GM10248 (cell line): ENCODE measurements at places on chromosomes 5 and 9.

DNA sequence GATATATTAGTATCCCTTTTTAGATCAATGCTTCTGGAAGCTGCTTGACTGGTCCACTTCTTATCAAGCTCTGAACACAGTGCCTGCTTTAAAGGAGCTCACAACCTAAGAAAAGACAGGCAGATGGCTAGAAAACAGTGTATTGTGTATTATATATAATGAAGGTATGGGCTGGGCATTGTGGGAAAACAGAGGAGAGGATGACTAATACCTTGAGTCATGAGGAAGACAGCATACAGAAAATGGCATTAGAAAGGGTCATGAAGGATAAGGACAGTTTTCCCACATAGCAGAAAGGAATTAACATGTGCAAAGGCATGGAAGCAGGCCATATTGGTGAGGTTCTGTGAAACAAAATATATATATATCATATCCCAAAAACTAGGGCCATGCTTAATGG lies 309.6 kb downstream of the MLLT3 start:
- no peak for DNase-seq

DNA sequence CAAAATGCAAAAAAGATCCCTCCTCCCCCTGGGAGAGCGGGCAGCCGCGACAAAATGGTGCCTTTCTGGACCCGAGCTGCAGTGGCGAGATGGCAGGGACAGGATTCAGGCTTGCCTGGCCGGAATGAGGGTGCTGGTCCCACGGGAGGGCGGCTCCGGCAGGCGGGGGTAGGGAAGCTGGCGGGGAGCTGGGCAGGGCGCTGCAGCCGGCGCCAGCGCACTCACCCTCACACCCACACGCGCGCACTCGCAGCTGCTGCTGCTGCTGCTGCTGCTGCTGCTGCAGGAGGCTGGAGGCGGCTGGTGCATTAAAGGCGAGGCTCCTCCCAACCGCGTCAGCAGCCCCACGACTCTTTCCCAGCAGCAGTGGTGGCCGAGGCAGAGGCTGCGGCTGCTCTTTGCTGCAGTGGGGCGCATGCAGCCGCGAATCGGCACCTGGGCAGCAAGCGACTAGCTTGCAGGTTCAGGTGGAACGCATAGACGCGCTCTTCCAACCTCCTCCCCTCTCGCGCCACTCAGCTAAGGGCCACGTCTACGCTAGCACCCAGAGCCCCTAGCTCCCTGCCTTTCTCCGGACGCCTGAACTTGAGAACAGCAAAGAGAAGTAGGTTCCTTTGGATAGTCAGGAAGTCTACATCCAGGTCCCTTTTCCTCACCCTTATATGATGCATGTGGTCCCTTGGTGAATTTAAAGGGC lies at the start of gene PPP2R2B:
TSS of gene PPP2R2B (minus strand) at position 282 of the 697 bp plus-strand sequence.
- DNase-seq, result peak; percentile 13

- peak; percentile 19 for DNase-seq
Measured at GRCh38 chr5:72280581-72281069, 39.4 kb downstream of the MRPS27 start.

DNA sequence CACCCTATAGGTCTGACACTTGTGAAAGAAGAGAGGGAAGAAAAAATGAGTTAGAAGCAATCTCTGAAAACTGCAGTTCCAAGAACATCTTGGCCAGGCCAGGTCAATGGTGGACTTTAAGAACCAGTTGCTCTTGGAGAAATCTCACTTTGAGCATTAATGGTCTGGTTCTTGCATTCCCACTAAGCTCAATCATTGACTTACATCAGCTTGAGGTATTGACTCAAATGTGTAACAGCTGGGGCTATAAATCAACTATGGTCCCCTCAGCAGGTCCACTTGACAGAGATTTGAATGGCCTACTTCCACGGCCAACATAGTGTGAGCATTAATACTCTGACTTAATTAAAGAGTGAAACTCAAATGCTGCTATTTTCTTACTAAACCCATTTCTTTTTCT lies 357.8 kb upstream of the RGMB start:
- no peak for DNase-seq

DNA sequence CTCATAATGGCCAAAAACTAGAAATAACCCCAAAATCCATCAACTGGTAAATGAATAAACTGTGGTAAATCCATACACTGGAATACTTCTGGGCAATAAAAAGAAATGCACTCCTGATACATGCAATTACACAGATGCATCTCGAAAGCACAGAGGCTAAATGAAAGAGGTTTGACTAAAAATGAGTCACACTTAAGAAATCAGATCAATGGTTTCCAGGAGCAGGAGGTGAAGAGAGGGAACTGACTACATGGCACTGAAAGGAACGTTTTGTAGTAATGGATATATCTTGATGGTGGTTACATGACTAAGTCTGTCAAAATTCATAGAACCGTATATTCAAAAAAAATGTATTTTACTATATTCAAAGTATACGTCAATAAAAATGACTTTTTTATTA lies 42.4 kb downstream of the STRBP start:
- no peak for DNase-seq

DNA sequence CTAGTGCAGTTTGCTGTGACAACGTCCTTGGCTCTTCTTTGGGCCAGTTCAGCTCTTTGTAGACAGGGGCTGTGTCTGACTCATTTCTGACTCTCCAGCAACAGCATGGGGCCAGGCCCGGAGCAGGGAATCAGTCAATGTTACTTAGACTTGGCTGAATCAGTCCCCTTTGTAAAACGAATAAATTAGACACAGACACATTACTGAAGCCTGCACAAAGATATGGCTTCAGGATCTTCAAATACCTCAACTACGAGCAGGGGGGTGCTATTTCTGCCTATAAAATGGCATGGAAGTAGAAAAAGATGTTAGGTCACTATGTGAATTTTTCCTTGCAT lies 204.7 kb downstream of the TTLL11 start:
- DNase-seq, result no peak

GRCh38 chr9:84620338-84620737 lies 49.2 kb upstream of the NTRK2 start:
- no peak for DNase-seq

- DNase-seq, result no peak
Measured at GRCh38 chr5:151719228-151720000, 32.7 kb upstream of the SPARC start.

DNA sequence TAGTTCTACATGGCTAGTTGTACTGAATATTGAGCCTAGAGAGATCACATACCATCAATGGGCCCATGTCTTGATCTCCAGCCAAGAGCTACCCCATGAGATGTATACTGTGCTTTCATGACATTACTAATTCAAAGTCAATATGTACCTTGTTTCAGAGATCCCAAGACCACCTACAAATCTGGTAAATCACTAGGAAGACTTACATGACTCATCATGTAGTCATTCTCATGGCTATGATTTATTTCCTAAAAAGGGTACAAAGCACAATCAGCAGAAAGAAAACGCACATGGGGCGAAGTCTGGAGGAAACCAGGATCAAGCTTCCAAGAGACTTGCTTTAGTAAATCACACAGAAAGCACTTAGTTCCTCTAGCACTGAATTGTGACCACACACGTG lies 103.0 kb downstream of the PCSK5 start:
- no peak for DNase-seq

DNA sequence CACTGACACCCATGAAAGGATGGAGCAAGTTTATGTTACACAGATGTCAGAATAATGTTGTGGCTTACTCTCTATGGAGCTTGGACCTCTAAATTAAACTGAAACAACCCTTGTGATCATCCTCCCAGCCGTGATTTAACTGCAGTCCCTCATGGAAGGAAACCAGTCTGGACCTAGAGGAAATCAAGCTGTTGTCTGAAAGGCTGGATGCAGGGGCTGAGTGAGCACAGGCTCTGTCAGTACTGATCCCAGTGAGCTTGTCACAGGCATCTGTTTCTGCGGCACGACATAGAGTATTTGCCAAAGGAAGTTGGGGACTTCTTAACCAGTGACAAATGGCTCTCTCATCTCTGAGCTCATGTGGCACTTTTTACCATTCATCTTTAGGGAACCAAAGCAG lies 282.9 kb upstream of the MAP3K1 start:
- DNase-seq, result no peak

- no peak for DNase-seq
Measured at GRCh38 chr5:116543501-116543900, 31.1 kb downstream of the SEMA6A start.

DNA sequence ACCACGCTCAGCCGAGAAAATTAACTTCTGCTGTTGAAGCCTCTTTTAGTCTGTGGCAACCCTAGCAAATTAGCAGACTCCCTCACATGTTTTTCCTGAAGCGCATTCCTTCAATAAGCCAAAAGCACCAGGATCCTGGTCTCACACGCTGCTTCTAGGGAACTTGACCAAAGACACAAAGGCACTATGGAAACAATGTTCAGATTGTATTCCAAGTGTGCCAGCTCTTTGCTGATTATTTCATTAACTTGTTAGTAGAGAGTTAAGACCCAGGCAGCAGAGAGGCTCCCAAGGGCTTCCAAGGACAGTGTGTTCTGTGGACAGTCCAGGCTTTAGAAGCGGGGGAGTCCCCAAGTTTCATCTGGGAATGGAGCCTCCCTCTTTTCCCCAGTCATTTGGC lies 94.4 kb upstream of the BASP1 start:
- DNase-seq, result no peak

GRCh38 chr5:179870403-179870903 lies 11.8 kb upstream of the MRNIP start:
- DNase-seq, result no peak

DNA sequence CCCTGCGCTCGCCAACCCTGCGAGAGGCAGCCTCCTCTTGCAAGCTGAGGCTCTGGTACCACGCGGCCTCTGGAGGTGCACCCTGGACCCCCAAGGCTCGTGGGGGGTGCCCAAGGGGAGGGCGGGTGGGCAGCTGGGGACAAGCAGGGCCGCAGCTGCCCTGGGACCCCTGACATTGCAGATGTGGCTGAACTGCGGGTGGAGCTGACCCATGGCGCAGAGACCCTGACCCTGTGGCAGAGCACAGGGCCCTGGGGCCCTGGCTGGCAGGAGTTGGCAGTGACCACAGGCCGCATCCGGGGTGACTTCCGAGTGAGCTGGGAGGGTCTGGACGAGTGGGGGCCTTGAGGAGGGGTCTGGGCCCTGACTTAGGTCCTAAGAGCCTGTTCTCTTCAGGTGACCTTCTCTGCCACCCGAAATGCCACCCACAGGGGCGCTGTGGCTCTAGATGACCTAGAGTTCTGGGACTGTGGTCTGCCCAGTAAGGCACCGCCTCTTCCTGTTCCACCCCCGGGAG lies 1.5 kb downstream of the MAMDC4 start:
- no peak for DNase-seq

- DNase-seq, result no peak
Measured at GRCh38 chr5:63555874-63556273, 406.4 kb downstream of the HTR1A start.

DNA sequence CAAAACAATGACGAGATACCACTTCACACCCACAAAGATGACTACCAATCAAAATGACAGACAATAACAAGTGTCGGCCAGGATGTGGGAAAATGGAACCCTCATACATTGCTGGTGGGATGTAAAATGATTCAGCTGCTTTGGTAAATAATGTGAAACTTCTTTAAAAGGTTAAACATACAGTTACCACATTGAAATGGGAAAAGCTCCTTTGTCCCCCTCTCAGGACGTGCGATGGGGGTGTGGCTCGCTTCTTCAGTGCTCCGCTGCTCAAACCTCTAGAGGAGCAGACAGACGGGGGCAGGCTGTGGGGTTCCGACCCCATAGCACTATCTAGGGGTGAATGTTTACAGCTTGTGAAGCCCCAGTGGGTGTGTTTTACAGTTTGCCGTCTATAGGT lies 8.0 kb upstream of the PLPP6 start:
- no peak for DNase-seq

- DNase-seq, result peak; percentile 25
Measured at GRCh38 chr9:7117676-7118561, 360.1 kb downstream of the KDM4C start.

DNA sequence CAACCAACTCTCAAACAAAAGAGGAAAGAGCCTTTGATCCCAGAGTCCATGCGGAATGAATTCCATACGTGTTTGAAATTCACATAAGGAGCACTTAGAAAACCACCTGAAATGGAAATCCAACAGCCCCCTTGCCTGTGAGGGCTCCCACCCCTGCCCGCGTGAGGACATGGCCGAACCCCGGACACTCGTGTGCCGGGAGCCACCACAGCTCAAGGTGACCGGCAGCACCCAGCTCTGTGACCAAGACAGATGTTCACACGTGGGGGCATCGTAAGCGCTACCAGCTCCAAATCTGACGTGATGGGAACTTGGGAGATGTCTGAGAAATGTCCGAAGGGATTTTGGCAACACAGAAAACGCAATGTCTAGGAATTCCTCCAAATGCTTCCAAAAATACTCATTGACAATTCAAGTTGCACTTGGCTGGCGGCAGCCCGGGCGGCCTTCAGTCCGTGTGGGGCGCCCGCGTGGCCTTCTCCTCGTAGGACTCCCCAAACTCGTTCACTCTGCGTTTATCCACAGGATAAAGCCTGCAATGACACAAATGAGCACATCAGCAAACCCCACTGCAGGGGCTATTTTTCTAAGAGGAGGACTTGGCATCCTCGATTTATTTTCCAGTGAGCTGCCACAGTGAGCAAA lies 23.2 kb upstream of the TERT start:
- no peak for DNase-seq

DNA sequence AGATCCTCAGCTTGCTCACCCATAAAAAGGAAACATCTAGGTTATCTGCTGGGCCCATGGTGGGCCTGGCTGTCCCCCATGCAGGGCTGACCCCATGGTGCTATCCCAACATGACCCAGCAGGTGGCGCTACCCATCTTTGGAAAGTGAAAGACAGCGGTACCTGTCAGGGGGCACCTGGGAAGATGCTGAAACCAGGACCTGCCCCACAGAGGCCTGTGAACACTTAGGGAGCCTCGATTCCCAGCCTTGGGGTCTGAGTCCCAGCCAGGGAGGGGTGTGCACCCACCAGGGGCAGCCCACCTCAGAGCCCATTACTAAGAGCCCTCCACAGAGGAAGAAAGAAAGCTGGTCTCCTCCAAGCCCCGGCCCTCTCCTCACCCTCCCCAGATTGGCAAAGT lies 46.6 kb upstream of the IPPK start:
- DNase-seq, result peak; percentile 84

- DNase-seq, result no peak
Measured at GRCh38 chr9:136980669-136981478, 1.9 kb upstream of the LCNL1 start.

DNA sequence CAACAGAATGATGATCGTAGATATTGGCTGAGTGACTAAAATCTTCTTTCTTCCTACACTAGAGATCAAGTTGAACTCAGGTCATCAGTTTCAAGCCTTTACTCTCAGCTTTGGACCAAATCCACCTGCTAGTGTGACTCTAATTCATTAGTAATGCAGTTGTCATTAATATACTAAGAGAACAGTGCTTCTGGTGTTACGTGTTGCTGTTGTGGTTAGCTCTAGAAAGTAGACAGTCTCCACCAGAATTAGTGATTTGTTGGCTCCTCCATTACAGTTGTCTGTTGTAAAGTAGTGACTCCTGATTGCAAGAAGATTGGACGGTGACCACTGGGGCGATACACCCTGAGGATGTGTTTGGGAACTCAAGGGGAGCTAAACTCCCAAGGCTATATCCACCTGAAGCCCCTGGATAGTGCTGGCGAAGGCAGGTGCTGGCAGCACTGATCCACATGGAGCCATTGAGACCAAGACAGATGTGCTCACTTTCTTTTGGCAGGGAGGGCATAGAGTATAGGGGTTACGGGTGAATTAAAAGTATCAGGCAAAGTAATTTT lies 3.1 kb downstream of the CAMK4 start:
- no peak for DNase-seq

GRCh38 chr9:93247099-93247865 lies 63.3 kb downstream of the WNK2 start:
- no peak for DNase-seq

- DNase-seq, result no peak
Measured at GRCh38 chr9:24881361-24881760, 335.7 kb upstream of the IZUMO3 start.

- peak; percentile 66 for DNase-seq
Measured at GRCh38 chr5:38453506-38453905, 102.9 kb downstream of the LIFR start.

GRCh38 chr9:126617003-126617822 lies 3.5 kb downstream of the LMX1B start:
- DNase-seq, result no peak
